Neural crest cell (in vitro differentiated cells): ENCODE measurements at places on chromosomes 1 and 21.

DNA sequence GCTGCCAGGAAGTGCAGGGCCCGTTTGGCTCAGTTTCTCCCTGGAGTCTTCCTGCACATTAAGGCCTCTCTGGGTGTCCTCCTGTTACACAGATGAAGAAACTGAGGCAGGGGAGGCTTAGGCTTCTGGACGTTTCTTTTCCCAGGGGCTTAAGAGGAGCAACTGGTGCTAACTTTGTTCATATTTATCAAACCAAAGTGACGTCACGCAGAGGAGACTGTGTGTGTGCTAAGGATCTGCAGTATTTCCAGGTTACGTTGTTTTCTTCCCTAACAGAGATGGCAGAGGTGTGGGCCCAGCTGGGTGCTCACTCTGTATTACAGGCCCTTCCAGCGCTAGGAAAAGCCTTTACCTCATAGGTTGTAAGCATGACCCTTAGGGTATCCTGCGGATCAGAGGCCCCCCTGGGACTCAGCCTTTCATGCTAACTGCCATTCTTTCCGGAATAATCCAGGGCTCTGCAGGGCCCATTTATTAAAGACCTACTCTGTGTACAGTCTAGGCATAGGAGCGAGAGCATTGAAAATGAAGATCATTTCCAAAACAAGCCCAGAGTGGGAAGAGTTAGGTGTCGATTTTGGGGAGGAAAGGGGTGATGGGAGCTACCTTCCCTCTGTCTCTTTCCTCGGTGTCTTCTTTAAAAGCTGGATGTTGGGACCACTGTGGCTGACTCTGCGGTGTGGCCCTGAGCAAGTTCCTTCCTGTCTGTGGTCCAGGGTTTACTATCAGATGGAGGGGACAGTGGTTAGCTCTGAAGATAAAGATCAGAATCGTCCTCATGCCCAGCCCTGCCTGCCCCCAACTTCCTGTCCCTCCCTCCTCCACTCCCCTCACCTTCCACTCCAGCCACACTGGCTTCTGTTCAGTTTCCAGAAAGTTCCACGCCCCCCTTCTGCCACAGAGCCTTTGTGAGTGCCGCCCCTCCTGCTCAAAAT is 4.6 kb downstream of the AGTRAP start:
- DNase-seq = no peak

DNA sequence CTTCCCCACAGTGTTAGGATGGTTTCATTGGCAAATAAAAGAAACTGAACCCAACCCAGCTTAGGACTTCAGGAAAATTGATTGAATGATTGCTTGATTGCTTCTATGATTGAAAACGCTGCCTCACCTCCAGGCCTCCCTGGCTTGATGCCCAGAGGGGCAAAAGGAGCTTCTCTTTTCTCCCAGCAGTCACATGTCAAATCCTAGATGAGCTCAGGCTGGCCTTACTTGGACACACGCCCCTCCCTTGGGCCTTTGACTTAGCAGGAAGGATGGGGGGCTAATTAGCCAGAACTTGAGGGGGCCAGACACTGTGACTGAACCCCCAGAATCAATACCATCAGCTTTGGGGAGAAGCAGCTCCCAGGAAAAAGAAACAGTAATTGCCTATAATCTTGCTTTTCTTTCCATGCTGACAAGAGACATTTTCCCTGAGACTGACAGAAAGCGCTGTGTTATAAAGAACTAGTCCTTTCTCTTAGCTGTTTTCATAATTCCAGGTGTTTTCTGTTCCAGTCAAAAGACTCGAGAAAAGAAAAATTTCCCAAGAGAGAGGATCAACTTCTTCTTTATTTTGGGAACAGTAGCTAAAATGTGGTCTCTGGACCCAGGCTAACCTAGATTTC is 50.8 kb upstream of the ATP5PO start:
- DNase-seq = no peak

GRCh38 chr1:152967201-152967600 is 3.2 kb upstream of the SPRR4 start:
- DNase-seq = no peak

DNA sequence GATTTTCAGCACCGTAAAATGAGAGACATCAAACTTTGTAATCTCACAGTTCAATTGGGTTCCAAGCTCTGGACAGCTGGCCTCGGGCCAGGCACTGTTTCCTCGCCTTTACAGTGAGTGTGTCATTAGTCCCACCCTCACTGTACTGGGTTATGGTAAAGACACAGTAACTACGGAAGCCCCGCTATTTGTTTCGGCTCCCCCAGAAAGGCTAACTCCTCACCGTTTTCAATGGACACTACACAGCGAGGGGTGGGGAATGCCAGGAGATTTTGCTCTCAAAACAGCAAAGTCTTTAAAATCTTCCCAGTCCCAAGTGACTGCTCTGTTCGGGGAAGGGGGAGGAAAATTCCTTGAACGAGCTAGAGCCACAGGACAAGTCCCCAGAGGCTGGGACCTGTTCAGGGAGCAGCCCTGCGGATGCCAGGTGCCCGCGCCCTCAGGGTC is 757 bp upstream of the SPSB1 start:
- no peak for DNase-seq

GRCh38 chr1:7388488-7389185 is 382.5 kb upstream of the VAMP3 start:
- no peak for DNase-seq

- DNase-seq = no peak
Observed at GRCh38 chr1:10631811-10632593, 157.3 kb downstream of the PEX14 start.

GRCh38 chr1:112092656-112093371 is 103.3 kb upstream of the KCND3 start:
- no peak for DNase-seq

DNA sequence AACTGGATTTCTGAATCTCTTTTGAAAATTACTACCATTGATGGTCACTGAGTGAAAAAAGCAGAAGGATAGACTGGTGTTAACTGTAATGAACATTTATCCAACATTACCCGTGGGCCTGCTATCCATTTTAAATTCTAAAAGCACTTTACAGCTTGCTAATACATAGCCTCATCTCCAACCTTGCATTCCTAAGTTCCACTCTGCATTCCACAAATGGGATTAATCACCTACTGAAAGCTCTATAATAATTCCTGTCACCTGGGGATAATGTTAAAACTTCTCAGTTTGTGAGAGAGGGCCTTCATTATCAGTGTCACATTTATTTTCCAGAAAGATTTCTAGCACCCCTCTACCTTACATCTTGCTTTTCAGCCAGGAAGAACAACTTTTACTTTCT is 38.2 kb downstream of the PTPRC start:
- no peak for DNase-seq

- no peak for DNase-seq
Observed at GRCh38 chr1:111110197-111110899, 29.5 kb downstream of the DRAM2 start.

DNA sequence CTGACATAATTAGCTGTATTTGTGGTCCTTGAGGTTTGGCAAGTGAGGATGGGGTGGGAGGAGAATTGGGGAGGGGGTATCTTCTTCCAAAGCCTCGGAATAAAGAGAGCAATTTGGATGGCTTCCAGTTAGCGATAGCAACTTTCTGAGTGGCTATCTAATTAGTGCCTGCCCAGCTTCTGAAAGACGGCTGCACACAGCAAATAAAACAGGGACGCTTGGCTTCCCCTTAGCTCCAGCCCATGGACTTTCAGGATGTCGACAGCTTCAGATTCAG is 31.1 kb downstream of the KLHDC7A start:
- no peak for DNase-seq

DNA sequence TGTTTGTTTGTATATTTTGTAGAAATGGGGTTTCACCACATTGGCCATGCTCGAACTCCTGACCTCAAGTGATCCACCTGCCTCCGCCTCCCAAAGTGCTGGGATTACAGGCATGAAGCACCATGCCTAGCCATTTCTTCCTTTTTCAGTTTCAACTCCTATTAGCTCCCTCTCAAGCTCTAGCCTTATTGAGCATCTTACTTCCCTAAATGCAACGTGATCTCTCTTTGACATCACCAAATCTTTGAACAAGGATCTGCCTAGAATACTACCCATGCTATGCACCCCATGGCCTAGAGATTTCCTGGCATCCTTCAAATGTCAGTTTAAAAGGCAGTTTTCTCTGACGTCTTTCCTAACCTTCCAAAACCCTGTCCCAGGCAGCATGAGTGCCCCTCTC is 91.1 kb upstream of the NR5A2 start:
- no peak for DNase-seq

GRCh38 chr1:99650773-99651437 is 5.0 kb downstream of the PALMD start:
- DNase-seq = no peak

- DNase-seq = no peak
Observed at GRCh38 chr1:90262791-90263190, 267.9 kb downstream of the ZNF326 start.

DNA sequence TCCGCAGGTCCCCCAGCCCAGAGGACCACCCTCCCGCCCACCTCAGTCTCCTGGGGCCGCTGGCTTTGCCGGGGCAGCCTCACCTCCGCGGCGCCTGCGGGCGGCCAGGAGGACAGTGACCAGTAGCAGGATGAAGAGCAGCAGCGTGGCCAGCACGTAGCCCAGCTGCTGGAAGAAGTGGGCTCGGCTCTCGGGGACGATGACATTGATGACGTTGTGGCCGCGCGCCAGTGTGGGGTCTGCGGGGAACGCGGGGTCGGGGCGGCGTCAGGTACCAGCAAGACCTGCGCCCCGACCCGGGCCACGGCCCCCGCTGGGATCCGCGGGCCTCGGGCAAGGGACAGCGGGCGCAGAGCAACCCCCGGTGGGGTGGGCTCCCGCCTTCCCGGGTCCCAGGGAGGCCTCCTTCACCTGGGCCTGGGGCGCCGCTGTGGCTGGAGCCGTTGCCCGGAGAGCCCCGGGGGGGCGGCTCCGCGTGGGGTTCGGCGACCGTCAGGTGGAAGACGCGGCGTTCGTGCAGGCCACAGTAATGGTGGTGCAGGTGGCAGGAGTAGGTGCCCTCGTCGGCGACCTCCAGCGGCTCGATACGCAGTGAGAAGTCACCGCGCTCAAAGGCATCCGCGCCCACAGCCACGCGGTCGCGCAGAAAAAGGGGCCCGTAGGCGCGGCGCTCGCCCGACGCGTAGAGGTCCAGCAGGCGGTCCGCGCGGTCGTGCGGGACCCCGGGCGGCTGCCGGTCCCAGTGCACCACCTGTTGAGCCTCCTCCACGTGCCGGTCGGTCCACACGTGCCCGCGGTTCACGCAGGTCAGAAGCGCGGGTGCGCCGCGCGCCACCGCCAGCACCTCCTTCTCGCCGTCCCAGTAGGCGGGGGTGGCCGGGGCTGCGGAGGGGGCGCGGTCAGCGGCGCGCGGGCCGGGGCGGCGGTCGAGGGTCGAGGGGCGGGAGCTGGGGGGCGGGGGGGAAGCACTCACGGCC is 3.8 kb downstream of the MXRA8 start:
- DNase-seq = no peak

DNA sequence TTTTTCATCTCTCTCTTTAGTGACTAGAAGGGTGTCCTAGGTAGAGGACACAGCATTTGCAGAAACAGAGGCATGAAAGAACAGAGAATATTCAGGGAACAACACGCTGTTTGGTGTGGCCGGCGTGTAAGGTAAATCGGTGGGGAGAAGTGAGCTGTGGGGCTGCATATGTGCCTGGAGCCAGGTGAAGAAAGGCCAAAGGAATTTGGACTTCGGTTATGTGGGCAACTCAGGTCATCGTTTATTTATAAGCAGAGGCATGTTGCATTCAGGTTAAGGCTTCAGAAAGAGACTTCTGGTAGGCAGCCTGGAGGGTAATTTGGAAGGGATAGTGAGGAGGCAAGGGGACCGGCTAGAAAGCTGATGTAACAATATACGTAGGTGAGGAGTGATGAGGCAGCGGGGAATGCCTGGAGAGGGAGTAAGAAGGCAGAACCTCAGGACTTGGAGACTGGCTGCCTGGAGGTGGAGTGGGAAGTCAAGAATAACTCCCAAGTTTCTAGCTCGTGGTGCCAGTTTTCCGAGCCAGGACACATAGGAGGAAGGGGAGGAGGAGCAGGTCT is 64.1 kb upstream of the ACOT11 start:
- no peak for DNase-seq

DNA sequence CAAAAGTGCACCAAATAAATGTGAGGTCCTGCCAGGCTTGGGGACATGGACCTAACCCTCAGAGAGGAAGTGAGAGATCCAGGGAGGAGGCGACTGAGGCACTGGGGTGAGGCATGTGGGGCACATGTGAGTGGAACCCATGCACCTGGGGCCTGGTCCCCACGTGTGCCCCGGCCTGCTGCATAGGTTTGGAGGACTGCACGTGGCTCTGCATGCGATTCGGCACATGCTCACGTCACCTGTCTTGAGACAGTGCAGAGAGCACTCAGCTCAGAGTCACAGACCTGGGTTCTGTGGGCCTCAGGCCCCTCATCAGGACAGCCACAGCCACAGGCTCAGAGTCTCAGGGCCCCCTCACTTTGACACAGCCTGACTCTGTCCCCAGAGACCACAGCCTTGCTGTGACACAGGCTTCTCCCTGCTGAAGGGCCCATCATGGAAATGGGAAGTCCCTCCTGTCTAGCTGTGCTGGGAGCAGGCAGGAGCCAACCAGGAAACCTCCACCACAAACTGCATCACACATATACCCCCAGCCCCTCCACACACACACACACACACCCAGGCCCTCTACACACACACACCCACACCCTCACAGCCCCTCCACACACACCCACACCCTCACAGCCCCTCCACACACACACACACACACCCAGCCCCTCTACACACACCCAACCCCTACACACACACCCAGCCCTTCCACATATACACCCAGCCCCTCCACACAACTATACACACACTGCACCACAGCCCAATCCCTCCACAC is 48.2 kb downstream of the SLC9A1 start:
- no peak for DNase-seq

DNA sequence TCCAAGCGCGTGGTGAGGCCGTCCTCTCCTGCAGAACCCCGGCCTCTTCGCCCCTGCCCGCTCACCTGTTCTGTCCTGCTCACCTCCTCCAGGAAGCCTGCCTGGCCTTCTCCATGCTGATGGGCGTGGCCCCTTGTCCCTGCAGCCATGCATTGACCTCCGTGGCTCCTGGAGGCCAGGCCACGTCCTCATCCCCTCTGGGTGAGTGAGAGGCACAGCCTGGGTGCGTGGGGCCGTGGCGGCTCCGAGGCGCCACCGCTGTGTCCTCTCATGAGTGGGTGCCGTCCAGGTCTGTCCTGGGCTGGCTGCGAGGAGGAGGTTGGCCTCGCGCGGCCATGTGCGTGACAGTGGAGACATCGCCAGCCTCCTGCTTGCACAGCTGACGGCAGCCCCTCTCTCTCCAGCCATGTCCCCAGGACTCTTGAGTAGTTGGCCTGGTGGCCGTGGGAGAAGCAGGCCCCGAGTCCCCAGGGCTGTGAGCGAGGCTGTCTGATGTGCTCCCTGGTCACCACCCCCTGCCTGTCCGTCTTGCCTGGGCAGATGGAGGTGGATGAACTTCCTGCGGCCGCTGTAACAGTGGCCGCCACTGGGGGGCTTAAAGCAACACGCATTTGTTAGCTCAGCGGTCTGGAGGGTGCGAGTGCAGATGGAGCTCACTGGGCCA is 58.1 kb downstream of the PRKCZ start:
- peak; percentile 59 for DNase-seq

DNA sequence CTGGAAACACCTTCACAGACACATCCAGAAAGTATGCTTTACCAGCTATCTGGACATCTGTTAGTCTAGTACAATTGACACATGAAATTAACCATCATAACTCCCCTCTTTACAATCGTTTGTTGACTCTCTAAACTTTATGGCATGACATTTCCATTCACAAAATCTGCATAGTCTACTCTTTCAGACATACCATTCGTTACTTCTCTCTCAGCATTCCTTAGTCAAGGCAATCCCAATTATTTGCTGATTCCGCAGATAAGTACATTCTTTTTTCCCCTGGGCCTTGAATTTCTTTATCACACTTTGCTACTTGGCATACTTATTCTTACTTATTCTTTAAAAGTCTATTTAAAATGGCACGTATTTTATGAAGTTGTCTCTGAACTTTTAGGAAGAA is 15.1 kb upstream of the CRB1 start:
- DNase-seq = no peak
